Tibial artery (tissue), 4 donors: ENCODE measurements at places on chromosomes 5 and 9.

GRCh38 chr5:130337179-130337888 is 433.1 kb downstream of the CHSY3 start:
- no peak for DNase-seq

GRCh38 chr5:74098941-74099340 is 472.9 kb downstream of the ARHGEF28 start:
- no peak for DNase-seq

- no peak for DNase-seq
Observed at GRCh38 chr9:70261131-70261870, 2.5 kb downstream of the SMC5 start.

DNA sequence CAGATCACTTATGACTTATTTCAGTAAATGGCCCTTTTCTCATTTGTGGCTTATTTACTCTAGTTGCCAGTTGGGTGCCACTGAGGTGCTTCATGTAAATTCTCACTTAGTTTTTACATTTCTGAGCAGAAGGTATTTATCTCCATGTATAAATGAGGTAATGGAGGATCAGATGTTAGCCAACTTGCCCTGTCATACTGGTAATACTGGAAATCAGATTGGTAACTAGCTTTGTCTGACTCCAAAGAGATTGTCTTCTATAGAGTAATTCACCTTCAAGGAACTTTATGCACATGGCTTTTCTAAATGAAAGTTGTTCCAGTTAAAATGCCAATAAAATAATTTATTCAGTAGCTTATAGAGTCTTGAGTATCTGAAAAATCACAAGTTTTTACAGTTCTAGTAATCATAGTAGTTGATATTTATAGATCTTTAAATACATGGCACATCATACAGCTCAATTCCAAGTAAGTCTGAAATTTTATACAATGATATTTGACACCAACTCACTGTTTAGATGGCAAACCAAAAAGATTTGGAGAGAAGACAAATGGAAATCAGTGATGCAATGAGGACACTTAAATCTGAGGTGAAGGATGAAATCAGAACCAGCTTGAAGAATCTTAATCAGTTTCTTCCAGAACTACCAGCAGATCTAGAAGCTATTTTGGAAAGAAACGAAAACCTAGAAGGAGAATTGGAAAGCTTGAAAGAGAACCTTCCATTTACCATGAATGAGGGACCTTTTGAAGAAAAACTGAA is 28.8 kb downstream of the RAB14 start:
- DNase-seq: no peak

GRCh38 chr5:173397516-173397915 is 69.3 kb upstream of the STC2 start:
- no peak for DNase-seq

DNA sequence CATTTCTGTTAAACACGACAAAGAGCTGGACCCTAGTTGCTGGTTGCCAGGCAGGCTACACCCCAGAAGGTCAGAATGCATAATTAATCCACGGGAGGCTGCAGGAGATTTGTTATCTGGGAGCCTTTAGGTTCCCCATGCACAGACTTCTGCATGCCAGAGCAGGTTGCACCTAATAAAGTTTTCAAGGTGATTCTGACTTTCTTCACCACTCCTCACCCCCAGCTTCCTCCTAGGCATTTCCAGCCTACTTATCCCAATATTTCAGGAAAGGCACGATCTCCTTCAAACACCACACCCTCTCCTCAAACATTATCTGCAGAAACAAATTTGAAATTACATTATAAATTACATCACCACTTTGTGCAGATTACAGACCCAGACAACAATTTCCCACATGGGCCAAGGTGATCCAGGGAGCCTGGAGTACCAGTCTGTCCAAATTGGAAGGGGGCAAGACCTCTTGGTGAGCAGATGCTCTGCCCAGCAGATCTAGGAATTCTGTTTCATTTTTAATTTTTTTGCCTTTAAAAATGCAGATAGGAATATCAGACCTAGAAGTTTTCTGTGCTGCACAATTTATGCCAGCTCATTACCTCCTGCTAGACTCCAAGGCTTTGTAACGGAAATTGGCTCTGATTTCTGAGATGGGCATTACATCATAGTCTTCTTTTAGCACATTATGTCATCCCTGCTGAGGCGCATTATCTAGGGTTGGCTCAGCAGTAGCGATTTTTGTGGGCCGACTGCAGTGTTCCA is 363.4 kb upstream of the SLC30A5 start:
- DNase-seq: no peak

DNA sequence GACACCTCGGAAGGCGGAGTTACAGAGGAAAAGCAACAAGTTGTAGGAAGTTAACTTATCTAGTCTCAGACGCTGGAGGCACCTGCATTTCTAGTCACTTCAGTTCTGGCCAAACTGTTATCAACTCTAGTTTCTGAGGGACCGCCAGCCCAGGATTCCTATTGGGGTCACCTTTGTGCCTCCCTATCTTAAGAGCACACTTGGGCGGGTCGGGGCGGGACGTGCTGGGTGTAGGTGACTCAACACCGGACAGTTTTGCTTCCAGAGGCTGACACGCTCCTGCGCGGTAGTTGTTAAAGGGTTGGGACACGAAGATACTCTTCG is 679 bp upstream of the KDM4C start:
- no peak for DNase-seq

DNA sequence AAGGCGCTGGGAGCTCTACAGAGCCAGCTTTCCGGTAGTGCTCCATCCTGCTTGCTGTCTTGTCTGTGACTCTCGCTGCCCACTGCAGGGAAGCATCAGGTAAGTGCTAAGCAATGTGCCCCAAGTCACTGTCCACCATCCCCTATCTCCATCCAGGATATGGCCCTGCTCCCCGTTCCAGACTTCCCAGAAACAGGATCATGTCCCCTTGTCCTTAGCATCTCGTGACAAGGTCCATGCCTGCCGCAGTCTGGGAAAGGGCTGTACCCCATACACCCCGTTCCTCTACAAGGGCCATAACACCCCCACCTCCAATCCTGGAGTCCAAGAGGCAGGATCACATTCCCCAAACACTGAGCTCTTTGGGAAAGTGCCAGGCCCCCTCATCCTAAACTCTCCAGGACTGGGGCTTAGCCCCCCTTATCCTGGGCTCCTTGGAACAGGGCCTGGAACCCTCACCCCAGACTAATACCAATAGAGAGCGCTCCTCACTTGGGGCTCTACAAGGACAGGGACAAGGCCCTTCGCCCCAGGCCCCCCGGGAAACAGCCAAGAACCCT is 566 bp downstream of the RPP25L start:
- DNase-seq: no peak

GRCh38 chr9:20379804-20380225 is 242.5 kb downstream of the MLLT3 start:
- DNase-seq: no peak

GRCh38 chr5:109399092-109399759 is 10.5 kb downstream of the PJA2 start:
- DNase-seq: no peak

DNA sequence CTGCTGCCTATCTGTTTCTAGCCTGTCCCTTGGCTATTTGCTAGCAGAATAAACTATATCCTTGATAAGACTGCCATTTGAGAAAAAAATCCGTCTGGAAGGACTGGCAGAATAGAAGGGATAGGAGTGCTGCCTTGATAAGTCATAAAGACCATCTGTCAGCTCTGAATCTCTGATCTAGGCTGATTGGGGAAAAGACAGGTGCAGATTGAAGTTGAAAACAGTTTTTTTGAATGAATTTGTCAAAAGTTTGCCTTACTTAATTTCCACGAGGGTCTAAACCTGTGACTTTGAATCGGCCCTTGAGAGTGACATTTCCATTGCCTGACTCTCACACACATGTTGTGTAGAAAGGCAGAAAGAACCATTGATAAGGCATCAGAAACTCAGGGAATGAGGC is 218.6 kb downstream of the MAN2A1 start:
- DNase-seq: no peak

GRCh38 chr5:150422075-150422474 is 9.4 kb upstream of the CD74 start:
- DNase-seq: no peak

GRCh38 chr5:10600626-10601245 is 36.9 kb downstream of the ANKRD33B start:
- DNase-seq: no peak

DNA sequence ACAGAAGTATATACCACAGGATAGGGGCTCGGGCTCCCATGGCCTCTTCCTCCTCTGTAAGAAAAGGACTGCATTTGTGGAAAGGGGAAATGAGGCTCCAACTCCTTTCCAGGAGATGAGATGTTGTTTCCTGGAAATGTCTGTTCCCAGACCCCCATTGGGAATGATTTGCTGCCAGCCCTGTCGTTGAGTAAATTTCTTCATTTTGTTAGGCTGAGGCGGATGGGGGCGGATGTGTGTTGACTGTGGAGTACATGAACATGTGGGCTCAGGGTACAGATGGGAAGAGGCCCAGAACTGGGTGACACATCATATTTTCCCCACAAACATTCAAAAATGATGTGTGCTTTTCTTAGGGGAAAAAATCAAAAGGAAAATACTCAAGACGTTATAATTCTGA is 28.8 kb upstream of the TNFAIP8 start:
- no peak for DNase-seq

GRCh38 chr5:25516141-25516540 is 871.4 kb upstream of the CDH10 start:
- DNase-seq: no peak

- no peak for DNase-seq
Observed at GRCh38 chr9:121930956-121931355, 162.2 kb downstream of the TTLL11 start.

DNA sequence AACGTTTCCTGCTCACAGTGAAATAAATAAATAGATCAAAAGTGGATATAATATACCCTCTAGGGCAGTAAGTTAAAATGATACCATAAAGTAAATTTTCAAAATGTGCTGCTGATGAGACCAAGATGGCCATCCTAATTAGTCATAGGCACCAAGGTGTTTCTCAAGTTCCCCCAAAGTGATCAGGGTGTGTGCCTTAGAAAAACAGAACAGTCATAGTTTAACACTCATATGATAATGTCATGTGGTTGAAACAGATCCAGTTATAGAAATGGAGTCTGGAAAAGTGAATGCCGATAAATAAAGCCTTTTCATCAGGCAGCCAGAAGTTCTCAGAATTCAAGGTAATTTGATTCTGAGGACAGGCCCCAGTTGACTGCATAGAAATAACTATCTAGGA is 161.5 kb upstream of the CDKN2B start:
- no peak for DNase-seq

DNA sequence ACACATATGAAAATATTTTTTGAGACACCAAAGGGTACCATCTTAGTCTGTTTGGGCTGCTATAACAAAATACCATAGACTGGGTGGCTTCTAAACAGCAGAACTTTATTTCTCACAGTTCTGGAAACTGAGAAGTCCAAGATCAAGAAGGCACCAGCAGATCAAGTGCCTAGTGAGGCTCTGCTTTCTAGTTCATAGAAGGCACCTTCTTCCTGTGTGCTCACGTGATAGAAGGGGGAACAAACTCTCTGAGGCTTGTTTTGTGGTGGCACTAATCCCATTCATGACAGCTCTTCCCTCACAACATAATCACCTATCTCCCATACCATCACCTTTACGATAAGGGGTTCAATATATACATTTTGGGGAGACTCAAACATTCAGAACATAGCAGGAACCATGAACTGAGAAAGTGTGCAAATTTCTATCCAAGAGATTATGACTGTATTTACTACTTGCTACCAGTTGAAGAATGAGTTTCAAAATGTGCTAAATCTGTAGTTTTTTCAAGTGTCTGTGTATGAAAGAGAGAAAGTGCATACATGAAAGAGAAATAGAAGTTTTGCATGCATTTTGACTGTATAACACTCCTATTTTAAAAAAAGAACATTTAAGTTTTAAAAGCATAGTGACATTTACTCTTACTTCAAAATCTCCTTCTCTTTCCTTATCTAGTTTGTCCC is 207.3 kb downstream of the PARP8 start:
- no peak for DNase-seq

GRCh38 chr5:61313960-61314681 is 17.9 kb upstream of the ZSWIM6 start:
- peak; percentile 71 for DNase-seq

DNA sequence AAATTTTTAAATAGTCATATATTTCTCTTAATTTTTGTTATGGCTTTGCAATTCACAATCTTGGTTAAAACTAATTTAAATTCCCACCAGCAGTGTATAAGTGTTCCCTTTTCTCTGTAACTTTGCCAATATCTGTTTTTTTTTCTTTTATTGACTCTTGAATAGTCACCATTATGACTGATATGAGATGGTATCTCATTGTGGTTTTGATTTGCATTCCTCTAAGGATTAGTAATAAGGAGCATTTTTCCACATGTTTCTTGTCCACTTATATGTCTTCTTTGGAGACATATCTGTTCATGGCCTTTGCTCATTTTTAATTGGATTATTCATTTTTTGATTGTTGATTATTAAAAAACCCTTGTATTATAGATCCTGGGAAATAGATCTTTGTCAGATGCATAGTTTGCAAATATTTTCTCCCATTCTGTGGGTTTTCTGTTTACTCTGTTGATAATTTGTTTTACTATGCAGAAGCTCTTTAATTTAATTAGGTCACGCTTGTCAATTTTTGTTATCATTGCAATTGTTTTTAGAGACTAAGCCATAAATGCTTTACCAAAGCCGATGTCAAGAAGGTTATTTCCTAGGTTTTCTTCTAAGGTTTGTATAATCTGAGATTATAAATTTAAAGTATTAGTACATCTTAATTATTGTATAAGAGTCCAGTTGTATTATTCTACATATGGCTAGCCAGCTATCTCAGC is 610.9 kb downstream of the CHSY3 start:
- no peak for DNase-seq

DNA sequence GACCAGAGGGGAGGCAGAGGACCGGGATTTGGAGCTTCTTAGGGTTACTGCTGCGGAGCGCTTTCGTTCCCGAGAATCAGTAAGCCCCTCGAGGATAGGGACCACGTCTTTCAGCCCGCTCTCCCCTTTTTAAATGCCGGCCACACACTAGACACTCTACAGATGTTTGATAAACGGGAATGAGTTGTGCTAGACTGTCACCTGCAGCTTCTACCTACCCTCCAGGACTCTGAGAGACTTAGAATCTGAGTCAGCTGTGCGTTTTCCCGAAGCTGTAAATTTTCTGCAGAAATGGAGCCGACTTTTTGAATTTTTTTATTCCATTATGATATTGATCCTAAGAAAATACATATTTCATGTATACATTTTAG is 670 bp downstream of the CCDC171 start:
- DNase-seq: no peak

- no peak for DNase-seq
Observed at GRCh38 chr5:165786073-165786472, 2280.7 kb downstream of the MAT2B start.

GRCh38 chr5:53006911-53007890 is 18.0 kb downstream of the ITGA2 start:
- DNase-seq: no peak

GRCh38 chr9:136578915-136579649 is 33.2 kb upstream of the NOTCH1 start:
- DNase-seq: no peak

DNA sequence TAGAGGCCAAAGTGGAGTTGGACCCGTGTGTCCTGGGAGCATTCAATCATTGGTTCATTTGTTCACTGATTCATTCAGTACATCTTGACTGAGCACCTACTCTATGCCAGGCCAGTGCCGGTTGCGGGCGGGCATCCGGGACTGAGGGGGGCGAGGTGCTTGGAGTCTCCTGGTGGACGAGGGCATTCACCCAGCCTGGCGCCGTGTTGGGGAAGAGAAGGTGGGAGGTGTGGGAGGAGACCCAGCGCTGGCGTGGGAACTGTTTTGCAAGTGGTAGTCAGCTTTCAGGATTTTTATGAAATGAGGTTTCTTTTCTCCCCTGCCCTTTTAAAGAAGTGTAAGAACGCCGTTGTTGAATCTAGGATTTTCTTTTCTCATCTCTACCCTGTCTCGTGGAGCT is 37.2 kb downstream of the NCS1 start:
- DNase-seq: peak; percentile 78

- DNase-seq: no peak
Observed at GRCh38 chr5:145834554-145834916, 607 bp downstream of the PRELID2 start.
